HT-29 (cell line): ENCODE measurements at places on chromosomes 1 and 21. TPM values are rescaled to one million over a fixed set of nuclear protein-coding genes. Genes with fewer than 3 reads are reported as not detected.

Gene MAB21L3
- not detected in 2 replicates for total RNA-seq

DNA sequence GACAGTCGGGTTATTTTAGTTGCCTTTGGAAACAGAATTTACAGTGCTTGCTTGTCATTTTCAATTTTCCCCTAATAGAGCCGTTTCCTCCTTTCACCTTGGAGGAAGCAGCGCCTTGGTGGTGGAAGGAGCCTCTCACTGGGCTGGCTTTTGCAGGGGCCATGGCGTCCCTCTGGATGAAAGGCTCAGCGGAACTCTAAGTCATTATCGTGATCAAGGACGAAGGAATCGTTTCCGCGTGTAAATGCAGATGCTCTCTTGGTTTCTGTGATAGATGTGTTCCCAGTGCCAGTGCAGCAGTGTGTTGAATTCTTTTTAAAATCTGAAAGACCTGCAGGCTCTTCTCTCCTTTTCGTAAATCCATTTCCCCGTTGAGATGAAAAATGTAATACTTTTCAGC lies 126.2 kb upstream of the LMO4 start:
- no peak for DNase-seq

DNA sequence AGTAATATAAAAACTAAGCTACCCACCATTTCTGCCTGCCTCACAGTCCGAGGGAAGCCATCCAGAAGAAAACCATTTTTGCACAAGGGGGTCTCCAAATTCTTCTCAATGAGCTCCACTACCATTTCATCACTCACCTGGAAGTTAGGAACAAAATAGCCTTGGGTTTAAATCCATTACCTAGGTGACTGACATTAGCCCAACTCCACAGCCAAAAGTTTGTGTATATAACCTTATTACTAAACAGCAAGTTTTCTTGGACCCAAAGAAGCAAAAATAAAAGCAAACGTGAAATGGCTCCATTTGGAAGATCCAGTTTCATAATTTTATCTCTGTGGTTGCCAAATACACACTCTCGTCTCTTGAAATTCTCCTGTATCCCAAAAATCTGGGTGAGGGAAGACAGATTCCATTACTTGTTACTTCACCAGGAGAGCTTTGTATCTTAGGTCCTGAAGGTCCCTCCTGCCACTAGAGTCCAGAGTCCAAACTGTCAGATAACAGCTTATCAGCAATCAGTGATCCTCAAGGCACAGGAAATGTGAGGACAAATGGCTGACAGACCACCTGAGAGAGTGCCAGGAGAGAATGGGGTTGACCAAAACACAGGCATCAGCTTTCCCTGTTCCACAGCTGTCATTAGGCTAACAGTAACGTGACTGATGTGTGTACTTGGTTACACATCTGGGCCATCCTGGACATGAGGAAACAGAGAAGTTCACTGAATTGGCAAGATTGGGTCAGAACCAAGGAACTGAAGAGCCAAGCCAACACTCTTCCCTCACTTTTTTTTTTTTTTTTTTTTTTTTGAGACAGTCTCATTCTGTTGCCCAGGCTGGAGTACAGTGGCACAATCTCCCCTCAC lies 14.9 kb downstream of the AK2 start:
- no peak for DNase-seq

Gene AGBL4
- total RNA-seq: not detected in 2 replicates

Gene SPRR1B
- total RNA-seq: 0.57 and 1.9 TPM in 2 replicates

DNA sequence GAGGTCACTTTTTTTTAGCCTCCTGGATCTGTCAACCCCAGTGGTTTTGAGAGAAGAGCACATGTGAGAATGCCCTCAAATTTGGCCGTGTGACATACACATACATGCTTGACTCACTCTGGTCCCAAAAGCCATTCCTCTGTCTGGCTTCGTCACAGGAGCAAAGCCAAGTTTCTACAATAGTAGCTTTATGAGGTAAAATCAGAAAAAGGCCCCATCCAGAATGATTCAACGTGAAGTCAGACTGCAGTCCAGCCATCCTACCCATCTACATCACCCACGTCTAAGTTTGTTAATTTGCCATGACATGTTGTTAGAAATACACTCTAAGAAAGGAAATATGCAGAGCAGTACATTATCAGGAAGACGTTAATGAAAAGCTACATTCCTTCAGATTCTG lies 245.2 kb downstream of the SDCCAG8 start:
- no peak for DNase-seq

- DNase-seq: no peak
These were observed 527.5 kb downstream of the SMYD3 start for GRCh38 chr1:245979589-245979988.

Gene CBR3
- total RNA-seq: 0.16 TPM in 1 of 2 replicates, not detected in the other

DNA sequence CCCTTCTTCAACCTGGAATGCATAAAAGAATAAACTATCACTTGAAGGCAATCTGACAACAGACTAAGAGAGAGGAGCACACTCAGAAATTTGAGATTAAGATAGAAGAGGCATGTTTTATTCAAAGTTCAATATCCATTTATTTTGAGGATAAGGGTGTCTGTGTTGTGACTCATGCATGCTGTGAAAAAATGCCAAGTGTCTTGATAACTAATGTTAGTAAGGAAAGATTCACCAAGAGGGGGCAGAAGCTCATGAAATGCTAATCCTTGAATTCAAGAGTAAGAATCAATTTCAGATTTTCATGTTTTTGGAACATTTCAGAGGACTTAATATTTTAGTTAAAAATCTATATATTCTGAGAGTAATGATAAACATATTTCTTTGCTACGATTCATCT lies 94.0 kb downstream of the IFI44 start:
- DNase-seq: no peak

GRCh38 chr1:176638713-176639526 lies 175.9 kb downstream of the PAPPA2 start:
- no peak for DNase-seq
